ENCODE measurements at places on chromosomes 6 and 20.

- DNase-seq, result no peak
Measured at GRCh38 chr6:166752097-166752496, 125.0 kb upstream of the RPS6KA2 start.

GRCh38 chr6:132456700-132457143 is 55.4 kb upstream of the MOXD1 start:
- DNase-seq, result no peak

DNA sequence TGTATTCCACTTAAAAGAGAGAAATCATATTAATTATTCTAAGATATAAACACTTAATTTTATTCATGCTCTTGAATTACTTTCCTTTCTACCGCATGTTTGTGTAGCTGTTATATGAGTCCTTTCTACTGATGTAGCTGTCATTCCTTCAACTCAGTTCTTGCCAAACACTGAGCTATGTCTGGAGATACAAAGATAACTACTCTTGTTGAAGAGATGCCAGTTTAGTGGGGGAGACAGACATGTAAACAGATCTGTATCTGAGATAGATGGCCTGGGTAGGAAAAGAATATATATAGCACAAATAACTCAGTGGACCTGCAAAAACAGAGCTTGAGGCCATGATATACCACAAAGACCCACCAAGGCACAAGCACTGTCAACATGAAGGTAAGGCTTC is 157.3 kb downstream of the BTBD9 start:
- DNase-seq, result no peak

DNA sequence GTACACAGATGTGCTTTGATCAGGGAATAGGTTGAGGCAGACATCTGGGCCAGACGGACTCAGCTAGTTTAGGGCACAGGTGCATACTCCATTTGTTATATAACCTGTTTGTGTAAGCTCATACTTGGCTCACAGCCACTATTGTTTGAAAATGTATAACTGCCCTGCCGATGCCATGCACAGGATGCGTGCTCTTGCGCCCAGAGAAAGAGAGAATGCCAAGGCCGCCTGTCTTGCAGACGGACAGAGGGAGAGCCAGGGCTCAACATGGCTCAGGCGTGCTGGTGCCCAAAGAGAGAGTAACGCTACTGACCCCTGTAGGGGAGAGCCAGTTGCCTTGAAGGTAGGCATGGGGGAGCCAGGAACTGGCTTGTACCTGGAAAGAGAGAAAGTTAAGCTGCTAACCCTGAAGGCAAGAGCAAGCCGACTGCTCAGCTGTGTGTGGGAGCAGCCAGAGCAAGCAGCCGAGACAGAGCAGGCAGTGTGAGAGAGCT is 57.7 kb downstream of the FAM229B start:
- DNase-seq, result no peak

- DNase-seq, result no peak
Measured at GRCh38 chr6:146090474-146090873, 61.6 kb downstream of the GRM1 start.

- no peak for DNase-seq
Measured at GRCh38 chr6:124298730-124299129, 495.1 kb downstream of the NKAIN2 start.

DNA sequence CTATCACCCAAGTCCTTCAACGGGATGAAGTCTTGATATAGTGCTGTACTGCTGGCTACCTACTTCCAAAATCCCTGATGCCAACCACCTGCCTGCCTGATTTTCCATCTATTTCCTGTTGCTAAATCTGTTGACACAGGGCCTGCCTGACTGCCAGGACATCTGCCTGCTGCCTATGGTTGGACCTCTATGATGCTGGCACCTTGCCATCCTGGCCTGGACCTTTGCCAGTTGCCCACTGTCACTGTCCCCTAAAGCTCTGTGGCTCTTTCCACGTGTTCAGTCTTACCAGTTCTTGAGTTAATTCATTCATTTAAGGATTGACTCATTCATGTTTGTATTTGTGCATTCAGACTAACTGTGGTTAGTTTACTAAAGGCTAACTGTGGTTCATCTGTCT is 9.2 kb upstream of the RGS17 start:
- no peak for DNase-seq

- no peak for DNase-seq
Measured at GRCh38 chr20:53122853-53123252, 150.7 kb downstream of the TSHZ2 start.

- DNase-seq, result no peak
Measured at GRCh38 chr20:9206486-9206885, 137.6 kb downstream of the PLCB4 start.

DNA sequence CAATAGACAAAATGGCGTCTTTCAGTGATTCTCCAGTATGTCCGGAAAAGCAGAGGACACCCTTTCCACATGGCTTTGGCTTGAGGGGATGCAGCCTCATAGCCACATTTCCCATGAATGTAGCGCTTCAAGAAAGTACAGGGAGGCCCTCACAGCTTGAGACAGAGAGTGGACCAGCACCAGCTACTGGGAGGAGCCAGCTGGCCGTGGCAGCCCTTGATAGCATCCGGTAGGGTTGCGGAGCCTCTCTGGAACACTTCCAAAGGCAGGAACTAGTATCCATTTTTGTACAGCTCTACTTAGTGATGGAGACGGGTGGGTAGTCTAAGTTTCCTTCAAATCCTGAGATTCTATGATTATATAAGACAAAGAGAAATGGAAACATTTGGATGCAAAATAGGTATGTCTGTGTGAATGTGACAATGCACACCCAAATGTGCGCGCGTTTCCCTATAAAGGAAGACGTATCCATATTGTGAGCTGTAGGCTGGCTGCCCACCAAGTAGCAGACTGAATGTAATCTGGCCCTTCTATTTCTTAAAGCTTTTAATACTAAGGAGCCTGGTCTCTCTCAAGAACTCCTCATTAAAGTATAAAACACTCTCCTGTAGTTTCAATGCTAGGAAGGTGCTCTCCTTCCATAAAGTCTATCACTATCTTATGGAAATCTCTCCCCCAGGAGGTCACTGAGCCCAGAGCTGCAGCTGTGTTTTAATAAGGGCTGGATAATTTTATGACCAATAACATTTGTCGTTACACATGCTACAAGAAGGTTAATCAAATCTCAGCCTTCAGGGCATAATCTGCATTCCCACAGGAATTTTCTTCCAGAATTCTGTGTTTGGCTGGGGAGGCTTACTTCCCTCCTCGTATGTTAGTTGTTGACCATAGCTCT is 74.0 kb downstream of the SOBP start:
- DNase-seq, result no peak

- no peak for DNase-seq
Measured at GRCh38 chr6:141734071-141734840, 398.5 kb upstream of the GJE1 start.

DNA sequence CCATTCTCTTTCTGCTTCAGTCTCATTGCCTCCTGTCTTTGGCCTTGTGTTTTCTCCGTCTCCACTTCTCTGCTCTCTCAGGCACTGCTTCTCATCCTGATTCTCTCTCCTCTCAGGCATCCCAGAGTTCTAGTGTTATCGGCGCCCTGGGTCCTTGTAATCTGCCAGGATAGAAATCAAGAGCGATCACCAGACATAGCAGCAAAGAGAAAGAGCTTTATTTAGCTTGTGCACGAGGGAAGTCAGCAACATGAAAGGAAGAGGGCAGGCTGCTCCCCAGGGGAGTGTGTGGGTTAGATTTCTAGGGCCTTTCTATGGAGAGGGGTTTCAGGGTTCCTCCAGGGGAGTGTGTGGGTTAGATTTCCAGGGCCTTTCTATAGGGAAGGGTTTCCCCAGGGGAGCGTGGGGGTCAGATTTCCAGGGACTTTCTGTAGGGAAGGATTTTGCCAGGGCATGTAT is 32.5 kb downstream of the SUN5 start:
- DNase-seq, result no peak

- DNase-seq, result no peak
Measured at GRCh38 chr6:16306334-16306733, 67.9 kb downstream of the GMPR start.

GRCh38 chr20:40668449-40669228 is 20.4 kb downstream of the MAFB start:
- no peak for DNase-seq

- no peak for DNase-seq
Measured at GRCh38 chr20:34675561-34675960, 1.3 kb downstream of the PIGU start.

GRCh38 chr20:16364320-16364687 is 208.9 kb downstream of the KIF16B start:
- no peak for DNase-seq

DNA sequence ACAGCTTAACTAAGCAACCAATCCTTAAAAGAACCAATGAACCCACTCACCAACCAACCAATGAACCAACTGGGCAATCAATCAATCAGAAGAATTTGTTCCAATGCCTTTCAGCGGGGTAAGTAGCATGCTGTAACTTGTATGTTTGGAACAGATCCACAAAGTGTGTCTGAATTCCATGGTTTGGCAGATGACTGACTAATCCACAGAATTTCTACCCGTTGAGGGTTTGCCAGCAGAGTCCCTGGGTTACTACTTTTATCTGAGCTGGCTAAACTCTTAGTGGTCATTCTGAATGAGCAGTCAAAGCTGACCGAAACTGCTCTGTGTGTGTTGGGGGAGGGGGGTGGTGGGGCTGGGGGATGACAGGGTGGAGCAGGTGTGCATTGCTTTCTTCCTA is 125.0 kb upstream of the JAG1 start:
- DNase-seq, result no peak

- DNase-seq, result no peak
Measured at GRCh38 chr6:4459996-4460395, 316.2 kb upstream of the CDYL start.

GRCh38 chr6:91447530-91448254 is 860.8 kb upstream of the MAP3K7 start:
- DNase-seq, result no peak

DNA sequence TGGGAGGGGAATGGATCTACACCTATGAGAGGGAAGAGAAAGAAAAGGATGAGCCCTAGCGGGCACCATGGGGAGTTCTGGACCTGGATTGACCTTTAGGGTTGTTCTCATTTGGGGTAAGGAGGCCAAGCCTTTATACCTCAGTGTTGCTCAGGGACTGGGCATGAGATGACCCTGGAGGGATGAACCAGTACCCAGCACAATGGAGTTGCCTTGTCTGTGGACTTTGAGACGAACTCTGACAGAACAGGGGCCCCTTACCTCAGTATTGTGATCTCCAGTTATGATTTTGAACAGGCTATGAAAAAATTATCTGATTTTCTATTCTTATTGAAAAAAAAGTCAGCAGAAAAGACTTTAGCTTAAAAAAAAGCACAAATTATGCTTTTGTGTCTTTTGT is 88.6 kb downstream of the FOXA2 start:
- no peak for DNase-seq

- no peak for DNase-seq
Measured at GRCh38 chr20:36541227-36541767, at the start of gene MYL9. Gene MYL9, plus strand, starts transcription at chr20:36541519. Its CDS starts 3,366 bp downstream, at chr20:36544885.

GRCh38 chr6:158086504-158087223 is 81.4 kb downstream of the SERAC1 start:
- DNase-seq, result no peak

DNA sequence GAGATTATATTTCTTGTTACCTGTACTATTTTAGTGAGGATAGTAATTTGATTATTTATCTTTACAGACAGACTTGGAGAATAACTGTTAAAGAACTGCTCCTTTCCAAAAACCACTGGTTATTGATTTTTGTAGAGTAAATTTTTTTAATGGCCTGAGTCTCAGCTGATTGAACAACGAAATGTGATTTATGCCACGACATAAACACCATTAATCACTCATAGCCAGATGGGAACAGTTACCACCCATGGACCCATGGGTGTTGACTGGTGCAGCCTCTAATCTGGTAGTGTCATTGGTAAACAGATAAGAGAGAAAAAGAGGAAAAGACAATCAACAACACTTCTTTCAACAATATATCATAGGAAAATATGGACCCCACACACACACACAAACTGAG is 101.4 kb upstream of the BEND6 start:
- DNase-seq, result no peak

- DNase-seq, result no peak
Measured at GRCh38 chr20:62742979-62743776, 34.5 kb downstream of the NTSR1 start.

- no peak for DNase-seq
Measured at GRCh38 chr6:115137910-115138309, 795.1 kb upstream of the HS3ST5 start.

DNA sequence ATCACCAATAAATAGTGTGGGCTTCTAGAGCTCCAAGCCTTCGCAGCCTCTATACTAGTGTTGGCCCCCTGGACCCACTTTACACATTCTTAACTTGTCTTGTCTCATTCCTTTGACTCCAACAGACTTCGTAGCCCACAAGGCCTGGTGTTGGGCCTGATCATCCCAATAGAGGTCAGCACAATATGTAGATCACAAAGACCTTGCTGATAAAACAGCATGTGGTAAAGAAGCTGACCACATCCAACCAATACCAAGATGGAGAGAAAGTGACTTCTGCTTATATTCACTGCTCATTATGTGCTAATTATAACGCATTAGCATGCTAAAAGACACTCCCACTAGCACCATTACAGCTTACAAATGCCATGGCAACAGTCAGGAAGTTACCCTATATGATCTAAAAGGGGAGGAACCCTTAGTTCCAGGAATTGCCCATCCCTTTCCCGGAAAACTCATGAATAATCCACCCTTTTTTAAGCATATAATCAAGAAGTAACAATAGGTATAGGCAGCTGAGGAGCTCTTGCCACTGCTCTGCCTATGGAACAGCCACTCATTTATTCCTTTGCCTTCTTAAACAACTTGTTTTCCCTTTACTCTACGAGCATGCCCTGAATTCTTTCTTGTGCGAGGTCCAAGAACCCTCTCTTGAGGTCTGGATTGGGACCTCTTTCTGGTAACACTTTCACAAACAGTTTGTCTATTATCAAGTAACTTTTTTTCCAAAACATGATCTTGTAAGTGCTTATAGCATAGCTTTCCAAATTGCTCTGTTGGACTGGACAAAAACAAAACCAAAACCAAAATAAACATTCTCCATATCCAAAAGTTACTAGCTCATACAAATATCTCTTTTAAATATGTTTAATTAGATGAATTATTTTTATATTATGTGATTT is 54.6 kb upstream of the ECHDC1 start:
- DNase-seq, result no peak

DNA sequence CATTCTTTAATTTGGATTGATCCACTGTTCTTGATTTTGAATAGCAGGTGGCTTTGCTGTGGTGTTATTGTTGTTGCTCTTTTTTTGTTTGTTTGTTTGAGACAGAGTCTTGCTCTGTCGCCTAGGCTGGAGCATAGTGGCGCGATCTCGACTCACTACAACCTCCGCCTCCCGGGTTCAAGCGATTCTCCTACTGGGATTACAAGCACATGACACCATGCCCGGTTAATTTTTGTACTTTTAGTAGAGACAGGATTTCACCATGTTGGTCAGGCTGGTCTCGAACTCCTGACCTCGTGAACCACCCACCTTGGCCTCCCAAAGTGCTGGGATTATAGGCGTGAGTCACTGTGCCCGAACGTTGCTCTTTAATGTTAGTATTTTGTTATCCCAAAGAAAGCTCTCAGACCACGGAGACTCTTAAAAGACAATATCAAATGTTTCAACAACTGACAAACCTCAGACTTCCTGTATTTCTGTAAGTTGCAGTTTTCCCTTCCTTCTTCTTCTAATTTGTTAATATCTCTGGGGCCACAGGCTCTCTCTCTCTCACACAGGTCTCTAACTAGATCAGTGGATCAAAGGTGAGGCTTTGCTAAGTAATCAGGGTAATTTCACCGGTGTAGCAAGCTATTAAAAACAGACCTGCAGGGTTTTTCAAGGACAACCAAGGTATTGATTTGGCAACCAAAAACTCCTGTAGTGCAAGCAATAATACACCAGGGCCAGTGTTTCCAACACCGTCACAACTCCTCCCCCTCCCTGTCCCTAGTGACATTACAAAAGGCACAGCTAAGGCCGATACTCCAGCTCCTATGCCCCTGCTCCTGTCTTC is 48.8 kb upstream of the ZNF217 start:
- no peak for DNase-seq

GRCh38 chr6:10297832-10298231 is 117.0 kb downstream of the TFAP2A start:
- no peak for DNase-seq
